ENCODE measurements at places on chromosomes 6 and 20.

GRCh38 chr6:67541586-67541985 is 1093.5 kb upstream of the ADGRB3 start:
- DNase-seq = no peak

GRCh38 chr20:62604796-62605195 is 37.5 kb upstream of the SLCO4A1 start:
- DNase-seq = no peak

DNA sequence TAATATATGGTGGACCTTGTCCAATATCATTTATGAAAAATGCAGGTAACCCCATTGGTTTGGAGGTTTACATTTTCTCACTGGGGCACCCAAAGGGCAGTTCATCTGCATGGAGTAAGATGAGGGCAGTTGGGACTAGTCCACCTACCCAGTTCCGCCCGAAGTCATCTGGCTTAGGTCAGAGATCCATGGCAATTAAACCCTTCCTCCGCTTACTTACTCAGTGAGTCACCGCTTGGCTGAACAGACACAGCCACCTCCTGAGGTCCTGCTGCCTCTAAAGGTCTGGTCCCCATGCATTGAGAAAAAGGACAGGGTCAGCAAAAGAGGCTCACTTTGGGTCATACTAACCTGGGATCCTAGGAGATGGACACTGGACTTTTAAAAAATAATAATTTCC is 102.9 kb upstream of the PRL start:
- DNase-seq = no peak

DNA sequence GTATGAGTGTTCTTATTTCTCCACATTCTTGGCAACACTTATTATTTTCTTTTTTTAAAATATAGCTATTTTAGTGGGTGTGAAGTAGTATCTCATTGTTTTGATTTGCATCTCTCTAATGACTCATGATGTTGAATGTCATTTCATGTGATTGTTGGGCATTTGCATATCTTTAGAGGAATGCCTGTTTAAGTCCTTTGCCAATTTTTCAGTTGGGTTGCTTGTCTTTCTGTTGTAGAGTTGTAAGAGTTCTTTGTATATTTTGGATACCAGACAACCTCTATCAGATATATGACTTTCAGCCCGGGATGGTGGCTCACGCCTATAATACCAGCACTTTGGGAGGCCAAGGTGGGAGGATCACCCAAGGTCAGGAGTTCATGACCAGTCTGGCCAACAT is 5.1 kb upstream of the POPDC3 start:
- DNase-seq = no peak

GRCh38 chr20:63449796-63450730 is 22.4 kb downstream of the KCNQ2 start:
- no peak for DNase-seq

DNA sequence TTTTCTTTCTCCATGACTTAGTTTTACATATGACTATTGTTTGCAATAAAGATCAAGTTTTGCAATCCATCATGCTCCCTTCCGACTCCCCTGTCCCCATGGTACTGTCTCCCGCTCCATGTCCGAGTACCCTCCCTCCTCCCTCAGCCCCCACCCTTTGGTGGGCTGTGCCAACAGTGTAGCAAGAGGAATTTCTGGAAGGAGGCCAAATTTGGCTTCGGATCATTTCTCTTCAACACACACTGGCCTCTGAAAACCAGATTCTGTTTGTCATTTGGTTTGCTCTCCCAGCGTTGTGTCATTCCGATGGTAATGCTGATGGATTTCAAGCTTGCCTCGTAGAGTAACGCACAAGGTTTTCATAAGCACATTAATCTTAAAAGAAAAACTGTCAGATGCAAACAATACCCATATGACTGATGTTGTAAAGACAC is 22.9 kb upstream of the PAX1 start:
- no peak for DNase-seq

DNA sequence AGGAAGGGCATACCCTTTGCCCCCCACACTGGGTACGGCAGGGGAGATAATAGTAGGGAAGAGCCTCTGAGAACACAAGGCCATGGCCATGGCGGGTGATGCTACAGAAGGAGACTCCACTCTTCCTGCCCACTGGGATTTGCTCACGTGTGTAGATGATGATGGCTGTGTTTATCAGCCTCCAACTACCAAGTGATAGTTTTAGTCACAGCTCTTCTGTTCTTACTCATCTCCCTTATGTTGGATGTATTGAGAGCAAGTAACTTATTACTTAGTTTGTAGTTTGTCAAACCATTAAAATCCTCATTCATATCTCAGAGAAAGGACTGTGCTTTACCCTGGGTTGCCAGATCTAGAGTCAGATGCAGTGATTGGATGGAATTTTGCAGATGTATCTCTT is 66.0 kb downstream of the CDH26 start:
- no peak for DNase-seq

DNA sequence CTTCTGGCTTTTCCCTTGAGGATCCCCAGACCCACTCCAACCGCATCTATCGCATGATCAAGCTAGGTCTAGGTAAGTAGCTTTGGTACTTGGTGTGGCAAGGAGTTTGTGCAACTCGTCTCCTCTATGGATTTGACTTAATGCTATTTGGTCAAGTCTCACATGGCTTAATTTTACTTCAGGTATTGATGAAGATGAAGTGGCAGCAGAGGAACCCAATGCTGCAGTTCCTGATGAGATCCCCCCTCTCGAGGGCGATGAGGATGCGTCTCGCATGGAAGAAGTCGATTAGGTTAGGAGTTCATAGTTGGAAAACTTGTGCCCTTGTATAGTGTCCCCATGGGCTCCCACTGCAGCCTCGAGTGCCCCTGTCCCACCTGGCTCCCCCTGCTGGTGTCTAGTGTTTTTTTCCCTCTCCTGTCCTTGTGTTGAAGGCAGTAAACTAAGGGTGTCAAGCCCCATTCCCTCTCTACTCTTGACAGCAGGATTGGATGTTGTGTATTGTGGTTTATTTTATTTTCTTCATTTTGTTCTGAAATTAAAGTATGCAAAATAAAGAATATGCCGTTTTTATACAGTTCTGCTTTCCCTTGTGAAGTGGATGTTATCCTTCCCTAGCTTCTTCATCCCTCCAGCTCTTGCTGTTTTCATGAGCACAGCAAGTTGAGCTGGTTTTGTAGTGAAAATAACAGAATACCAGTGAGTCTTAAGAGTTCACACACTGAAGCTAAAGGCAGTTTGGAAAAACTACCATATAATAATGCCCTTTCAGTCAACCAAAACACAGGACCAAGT is 3.8 kb downstream of the SLC35B2 start:
- no peak for DNase-seq

GRCh38 chr20:36234771-36235320 is 1.4 kb upstream of the AAR2 start:
- no peak for DNase-seq

- DNase-seq = peak; percentile 69
These were observed 768 bp upstream of the FYN start for GRCh38 chr6:111874025-111874415.

- no peak for DNase-seq
These were observed 311.5 kb downstream of the LAMA2 start for GRCh38 chr6:129194306-129194941.
